ENCODE measurements at places on chromosomes 1 and 21.

DNA sequence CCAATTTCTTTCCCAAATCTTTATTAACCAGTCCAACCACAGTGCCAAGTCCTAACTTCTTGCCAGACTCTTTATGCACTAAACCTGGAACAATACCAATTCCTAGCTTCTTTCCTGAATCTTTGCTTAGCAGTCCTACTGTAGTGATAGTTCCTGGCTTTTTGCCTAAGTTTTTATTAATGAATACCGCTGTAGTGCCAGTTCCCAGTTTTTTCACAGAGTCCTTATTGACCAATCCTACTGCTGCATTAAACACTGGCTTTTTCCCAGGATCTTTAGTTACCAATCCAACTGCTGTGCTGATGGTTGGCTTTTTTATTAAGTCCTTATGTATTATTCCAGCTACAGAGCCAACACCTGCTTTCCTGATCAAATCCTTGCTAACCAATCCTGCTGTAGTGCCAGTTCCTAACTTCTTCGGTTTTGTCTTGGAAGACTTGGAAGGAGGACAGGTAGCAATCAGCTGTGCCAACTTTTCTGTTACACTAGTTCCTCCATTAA is 80.8 kb downstream of the ASH1L start:
- no peak for DNase-seq

DNA sequence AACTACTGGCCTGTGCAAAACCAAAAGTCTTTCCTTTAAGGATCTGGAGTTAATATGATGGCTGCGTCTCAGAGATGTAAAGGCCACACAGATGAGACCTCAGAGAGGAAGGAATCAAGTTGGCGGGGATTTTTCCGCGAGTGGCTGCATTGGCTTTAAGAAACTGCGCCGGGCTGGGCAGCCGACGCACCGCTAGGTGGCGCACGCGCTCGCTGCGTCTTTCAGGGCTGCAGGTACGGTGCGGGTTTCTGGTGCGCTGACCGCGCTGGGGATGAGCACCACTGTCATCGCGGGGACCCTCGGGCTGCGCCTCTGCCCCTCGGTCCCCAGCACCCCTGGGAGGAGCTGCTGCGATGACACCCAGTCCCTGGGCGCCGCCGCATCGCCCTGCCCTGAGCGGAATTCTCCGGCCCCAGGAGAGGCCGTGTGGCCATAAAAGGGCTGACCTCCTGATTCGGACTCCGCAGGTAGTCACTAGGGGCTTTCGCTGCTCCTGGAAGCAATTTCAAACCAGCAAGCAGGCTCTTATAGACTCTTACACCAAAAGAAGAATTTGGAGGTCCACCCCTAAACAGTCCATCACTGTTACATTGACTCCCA is 241.0 kb downstream of the KCNJ6 start:
- DNase-seq, result peak; percentile 39

DNA sequence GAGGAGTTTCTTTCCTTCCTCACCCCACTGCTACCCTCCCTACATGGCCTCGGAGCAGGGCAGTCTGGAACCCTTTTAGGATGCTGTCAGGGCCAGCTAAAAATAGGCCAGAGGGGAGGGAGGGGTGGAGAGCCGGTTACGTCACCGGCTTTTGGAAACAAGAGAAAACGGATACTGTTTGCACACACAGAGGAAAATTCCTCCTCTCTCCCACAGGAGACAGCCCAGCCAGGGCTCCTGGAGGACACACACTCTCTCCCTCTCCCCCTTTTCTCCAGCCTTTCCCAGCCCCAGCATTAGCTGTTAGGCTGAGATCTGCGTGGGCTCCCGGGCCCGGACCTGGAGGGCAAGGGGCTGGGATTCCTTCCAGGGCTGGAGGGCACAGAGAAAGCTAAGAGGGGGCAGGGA is 20.0 kb upstream of the ALDH4A1 start:
- no peak for DNase-seq

GRCh38 chr1:200362421-200362820 is 47.4 kb downstream of the ZNF281 start:
- no peak for DNase-seq

- DNase-seq, result no peak
These were observed 69.2 kb upstream of the HSPA13 start for GRCh38 chr21:14452031-14452726.

- no peak for DNase-seq
These were observed 5.1 kb downstream of the ABCG1 start for GRCh38 chr21:42223826-42224575.

DNA sequence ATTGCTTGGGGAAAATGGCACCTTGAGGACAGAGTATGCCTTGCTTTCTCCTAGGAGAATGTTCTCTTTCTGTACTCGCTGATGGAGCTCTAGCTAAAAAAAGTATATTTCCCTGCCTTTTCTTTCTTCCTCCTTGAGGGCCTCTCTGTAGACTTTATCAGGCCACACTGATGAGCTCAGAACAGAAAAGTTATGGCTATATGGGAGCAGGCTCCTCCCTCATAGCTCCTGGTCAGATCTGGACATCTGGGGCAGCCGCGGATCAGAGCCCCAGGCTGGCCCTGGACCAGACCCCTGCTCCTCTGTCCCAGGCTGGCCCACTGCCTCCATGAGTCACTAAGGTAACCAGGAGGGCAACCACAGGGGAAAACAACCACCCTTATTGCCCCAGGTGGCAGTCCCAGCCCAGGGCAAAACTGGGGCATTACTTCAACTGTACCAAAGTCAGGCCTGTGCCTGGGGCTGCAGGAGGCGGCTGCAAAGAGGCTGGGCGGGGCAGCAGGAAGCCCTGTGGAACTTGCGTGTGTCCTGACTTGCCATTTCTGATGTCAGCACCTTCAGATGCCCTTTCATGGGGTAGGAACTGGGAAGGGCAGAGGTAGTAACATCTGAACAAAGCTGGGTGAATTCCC is 26.3 kb upstream of the ZNF648 start:
- DNase-seq, result peak; percentile 15

DNA sequence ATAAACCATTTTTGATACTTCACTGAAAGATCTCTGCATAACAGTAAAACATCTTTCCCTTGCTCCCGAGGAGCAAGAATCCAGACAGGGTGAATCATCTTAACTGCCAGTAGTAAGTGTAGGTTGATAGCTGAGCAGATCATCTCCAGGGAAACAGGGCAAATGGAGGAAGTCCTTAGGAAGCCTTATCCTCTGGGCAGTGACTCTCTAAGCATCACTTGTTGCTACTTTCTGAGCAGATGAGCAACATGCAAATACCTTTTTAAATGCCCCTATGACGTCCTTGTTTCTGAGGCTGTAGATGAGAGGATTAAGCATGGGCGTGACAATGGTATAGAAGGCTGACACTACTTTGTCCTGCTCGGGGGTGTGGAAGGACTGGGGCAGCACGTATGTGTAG is 8.9 kb downstream of the OR2T11 start:
- DNase-seq, result no peak

- no peak for DNase-seq
These were observed 44.1 kb upstream of the WLS start for GRCh38 chr1:68276448-68276847.

GRCh38 chr1:28035420-28035819 is 53.0 kb downstream of the EYA3 start:
- no peak for DNase-seq

DNA sequence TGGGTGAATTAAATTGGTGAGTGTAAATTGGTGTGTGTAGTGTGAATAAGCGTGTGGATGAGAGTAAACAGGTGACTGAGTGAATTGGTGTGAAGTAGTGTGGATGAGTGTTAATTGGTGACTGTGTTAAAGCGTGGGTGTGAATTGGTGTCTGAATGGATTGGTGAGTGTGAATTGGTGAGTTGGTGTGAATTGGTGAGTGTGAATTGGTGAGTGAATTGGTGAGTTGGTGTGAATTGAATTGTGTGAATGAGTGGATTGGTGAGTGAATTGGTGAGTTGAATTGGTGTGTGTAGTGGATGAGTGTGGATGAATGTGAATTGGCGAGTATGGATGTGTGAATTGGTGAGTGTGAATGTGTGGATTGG is 8.3 kb downstream of the AURKAIP1 start:
- no peak for DNase-seq

DNA sequence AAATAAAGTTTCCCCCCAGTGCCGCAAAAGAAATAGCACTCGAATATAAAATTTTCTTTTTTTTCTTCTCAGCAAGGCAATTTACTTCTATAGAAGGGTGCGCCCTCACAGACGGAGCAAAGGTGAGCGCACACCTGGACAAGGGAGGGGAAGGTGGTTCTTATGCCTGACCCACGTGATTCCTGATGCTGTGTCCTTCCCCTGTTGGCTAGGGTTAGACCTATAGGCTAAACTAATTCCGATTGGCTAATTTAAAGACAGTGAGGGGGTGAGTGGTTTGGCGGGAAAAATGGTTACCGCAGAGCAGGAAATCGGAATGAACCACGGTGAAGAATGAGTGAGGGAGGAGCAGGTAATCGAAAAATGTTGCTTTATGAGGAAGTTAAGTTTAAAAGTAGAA is 607 bp upstream of the FAAH start:
- DNase-seq, result no peak

DNA sequence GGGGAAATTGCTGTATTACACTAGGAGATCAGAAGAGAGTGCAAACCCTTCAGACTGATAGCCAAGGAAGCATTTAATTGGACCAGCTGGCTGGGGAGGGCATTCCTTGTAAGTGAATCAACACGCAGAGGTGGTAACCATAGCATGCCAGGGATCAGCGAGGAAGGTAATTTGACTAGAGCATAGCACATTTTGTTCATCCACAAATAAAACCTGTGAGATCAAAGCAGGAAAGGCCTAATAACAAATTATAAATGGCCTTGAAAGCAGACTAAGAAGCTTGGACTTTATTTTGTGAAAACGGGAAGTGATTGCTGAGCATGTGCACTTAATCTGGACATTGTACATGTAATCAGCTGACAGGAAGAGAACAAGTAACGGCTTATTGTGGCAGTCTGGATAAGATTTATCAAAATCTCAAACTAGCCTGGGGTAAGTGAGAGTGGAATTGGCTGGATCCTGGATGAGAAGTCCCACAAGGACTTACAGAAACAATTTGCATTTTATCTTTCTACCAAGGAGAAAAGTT is 11.7 kb upstream of the CD55 start:
- no peak for DNase-seq

DNA sequence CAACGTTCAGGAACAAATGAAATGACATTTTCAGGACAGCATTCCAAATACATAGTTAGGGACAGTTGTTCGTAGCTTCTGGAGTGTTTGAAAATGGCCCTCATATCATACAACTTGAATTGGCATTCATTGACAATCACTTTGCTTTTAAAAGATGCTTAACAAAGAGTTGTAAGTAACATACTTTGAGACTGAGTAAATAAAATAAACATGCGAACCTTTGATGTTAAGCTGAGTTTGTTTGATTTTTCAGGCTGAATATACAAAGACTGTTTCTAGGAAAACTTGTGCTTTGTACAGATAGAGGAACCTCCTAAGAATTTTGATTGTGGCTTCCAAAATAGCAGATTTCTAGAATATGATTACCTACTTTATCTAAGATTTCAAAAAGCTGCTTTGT is 45.3 kb downstream of the ITSN1 start:
- no peak for DNase-seq

DNA sequence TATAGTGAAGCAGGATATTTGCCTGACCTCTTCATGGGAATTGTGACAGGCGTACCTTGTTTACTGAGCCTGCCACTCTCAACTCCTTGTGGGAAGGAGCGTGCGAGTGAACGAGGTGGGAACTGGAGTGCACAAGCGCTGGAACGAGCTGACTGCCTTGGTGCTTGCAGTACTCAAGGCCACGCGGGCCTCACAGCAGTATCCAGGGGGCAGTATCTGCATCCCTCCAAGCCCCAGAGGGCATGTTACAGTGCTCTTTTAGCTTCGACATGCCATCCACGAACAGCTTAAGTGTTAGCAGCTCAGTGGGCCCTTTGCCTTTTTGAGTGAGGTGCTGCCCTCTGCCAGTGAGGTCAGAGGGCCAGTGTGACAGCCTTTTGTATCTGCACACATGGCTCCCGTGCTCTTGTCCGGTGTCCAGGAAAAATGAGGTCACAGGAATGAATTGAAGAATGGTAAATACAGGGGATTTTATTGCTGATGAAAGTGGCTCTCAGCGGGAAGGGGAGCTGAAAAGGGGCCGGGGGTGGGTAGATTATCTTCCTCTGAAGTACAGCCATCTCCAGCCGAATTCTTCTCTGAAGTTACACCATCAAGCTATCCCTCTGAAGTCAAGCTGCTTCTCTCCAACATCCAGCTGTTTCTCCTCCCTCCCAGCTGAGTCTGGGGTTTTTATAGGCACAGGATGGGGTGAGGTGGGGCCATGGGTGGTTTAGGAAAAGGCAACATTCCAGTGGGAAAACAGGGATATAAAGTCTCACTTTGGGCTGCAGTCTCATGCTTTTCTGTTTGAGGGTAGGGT is 69.3 kb downstream of the EPB41 start:
- peak; percentile 4 for DNase-seq

DNA sequence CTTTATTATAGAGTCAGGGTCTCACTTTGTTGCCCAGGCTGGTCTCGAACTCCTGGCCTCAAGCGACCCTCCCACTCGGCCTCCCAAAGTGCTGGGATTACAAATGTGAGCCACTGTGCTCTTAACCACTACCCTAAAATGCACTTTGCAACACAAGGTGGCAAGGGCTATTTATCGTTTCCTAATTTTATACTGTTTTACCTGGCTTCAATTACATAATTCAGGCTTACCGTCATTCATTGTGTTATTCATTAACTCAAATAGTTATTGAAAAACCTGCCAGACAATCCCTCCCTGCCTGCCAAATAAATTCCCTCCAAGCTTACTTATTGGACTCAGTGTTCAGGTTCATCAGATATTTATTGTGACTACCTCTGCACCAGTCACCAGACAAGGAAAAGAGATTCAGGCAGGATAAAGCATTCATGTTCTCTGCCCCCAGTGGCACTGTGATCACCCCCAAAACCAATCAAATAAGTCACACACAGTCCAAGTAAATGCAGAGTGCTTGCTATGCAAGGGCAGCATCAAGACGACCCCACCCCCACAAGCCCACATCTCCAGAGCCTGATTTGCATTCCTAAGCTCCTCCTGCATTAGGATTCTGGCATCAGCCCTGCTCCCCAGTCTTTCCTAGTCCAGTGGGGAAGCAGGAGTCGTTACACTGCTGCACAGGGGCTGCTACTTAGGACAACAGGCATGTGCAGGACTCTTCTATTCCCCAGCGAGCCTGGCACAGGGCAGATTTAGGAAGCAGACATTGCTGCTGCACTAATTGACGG is 8.1 kb downstream of the PAQR7 start:
- no peak for DNase-seq

DNA sequence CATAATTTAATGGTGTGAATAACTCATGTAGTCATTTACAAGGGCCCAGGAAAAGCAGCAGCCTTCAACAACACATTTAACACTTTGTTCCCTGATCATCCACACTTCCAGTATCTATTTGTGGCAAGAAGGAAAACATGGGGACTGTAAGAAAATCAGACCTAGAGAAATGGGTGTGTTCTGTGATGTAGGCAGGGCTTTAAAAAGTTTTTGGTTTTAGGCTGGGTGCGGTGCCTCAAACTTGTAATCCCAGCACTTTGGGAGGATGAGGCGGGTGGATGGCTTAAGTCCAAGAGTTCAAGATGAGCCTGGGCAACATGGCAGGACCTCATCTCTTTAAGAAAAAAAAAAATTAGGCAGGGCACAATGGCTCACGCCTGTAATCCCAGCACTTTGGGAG is 14.2 kb upstream of the WDR47 start:
- DNase-seq, result no peak

Measured in T-helper 9 cell (primary cell).